ENCODE measurements at places on chromosomes 5 and 9. TPM values are rescaled to one million over a fixed set of nuclear protein-coding genes. Genes with fewer than 3 reads are reported as not detected.

Gene DOLK
- total RNA-seq: 16.3 TPM

Gene ZCCHC10
- total RNA-seq: 23.1 TPM

Gene ELOVL7
- total RNA-seq: 18.0 TPM

GRCh38 chr9:122334916-122335315 is 35.9 kb upstream of the PTGS1 start:
- no peak overlapping the region for H3K4me3 ChIP-seq
- DNase-seq: no peak
- peaks cover 40% of the 10 kb centered on the region for H3K27me3 ChIP-seq
- no peaks in the 10 kb centered on the region for H3K4me1 ChIP-seq
- no peaks in the 10 kb centered on the region for H3K36me3 ChIP-seq
- no peak overlapping the region for H3K27ac ChIP-seq

DNA sequence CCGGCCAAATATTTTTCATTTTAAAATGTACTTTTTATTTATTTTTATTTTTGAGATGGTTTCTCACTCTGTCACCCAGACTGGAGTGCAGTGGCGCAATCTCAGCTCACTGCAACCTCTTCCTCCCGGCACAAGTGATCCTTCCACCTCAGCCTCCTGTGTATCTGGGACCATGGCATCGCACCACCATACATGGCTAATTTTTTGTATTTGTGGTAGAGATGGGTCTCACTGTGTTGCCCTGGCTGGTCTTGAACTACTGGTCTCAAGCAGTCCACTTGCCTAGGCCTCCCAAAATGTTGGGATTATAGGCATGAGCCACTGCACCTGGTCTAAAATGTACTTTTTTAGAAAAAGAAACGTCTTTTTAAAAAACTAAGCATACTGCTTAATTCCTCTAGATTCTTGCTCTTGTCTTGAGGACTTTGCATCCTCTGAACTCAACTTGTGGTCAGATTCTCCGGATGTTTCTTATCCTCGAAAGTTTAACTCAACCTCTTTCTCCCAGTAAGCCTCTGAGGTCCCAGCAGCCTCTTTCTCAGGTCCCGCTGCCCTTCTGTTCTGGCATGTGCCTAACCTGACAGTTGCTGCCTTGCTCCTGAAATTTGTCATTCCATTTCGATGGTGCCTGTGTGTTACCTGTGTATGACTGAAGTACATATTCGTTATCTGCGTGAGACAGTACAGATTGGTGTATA is 63.0 kb downstream of the TRIO start:
- H3K27me3 ChIP-seq: no peaks in the 10 kb centered on the region
- no peak for DNase-seq
- H3K4me3 ChIP-seq: no peak overlapping the region

DNA sequence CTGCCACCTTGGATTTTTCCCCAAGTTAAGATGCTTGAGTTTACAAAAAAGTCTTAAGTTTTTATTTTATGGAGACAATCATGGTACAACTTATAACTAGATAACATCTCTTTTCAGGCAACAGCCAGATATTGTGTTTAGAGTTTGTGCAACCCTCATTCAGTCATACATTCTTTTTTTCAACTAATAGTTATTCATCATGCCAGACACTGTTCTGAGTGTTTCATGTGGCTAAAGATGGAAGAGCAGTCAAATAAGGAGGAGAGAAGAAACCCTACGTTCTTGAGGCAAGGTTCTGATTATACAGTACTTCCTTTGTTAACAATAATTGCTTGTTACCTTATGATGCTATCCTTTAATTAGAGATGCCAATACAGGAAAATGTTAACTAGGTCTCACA is 42.1 kb upstream of the ZNF462 start:
- no peak overlapping the region for H3K4me3 ChIP-seq
- H3K4me1 ChIP-seq: no peaks in the 10 kb centered on the region
- no peak for DNase-seq
- H3K36me3 ChIP-seq: no peaks in the 10 kb centered on the region
- H3K27me3 ChIP-seq: no peaks in the 10 kb centered on the region

- H3K4me3 ChIP-seq: no peak overlapping the region
- no peak for DNase-seq
- no peaks in the 10 kb centered on the region for H3K36me3 ChIP-seq
- H3K4me1 ChIP-seq: no peaks in the 10 kb centered on the region
- no peaks in the 10 kb centered on the region for H3K27me3 ChIP-seq
Observed at GRCh38 chr5:61582887-61583286, 250.8 kb downstream of the ZSWIM6 start.

- H3K4me1 ChIP-seq: no peaks in the 10 kb centered on the region
- H3K27me3 ChIP-seq: peaks cover 7% of the 10 kb centered on the region
- DNase-seq: no peak
- H3K36me3 ChIP-seq: no peaks in the 10 kb centered on the region
Observed at GRCh38 chr9:132729235-132729890, 59.1 kb downstream of the GTF3C4 start.
